ENCODE measurements at places on chromosomes 3 and 15. TPM values are rescaled to one million over a fixed set of nuclear protein-coding genes. Genes with fewer than 3 reads are reported as not detected.

The IL20RB gene
- total RNA-seq: 0.86 TPM

The GUCA1C gene
- not detected for total RNA-seq

The MUC13 gene
- 0.16 TPM for total RNA-seq

DNA sequence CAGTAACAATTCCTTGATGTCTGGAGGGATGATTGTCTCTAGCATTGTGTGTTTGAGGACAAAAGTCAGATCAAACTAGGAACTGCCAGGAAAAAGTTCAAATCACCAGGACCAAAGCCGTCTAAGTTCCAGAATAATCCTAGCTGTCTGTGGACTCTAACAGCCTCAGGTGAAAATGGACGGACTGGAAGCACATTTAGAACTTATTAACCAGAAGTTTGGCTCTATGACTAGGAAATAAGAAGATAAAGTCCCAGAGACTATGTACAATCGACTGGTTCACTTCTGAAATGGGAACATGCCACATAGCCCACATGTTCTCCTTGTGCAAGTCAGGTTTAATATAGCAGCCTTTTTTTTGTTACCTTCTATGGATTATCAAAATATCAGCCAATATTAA lies 50.6 kb upstream of the SGO1 start:
- H3K27ac ChIP-seq: no peak overlapping the region
- H3K4me3 ChIP-seq: no peak overlapping the region
- no peak for DNase-seq
- no peaks in the 10 kb centered on the region for H3K4me1 ChIP-seq

DNA sequence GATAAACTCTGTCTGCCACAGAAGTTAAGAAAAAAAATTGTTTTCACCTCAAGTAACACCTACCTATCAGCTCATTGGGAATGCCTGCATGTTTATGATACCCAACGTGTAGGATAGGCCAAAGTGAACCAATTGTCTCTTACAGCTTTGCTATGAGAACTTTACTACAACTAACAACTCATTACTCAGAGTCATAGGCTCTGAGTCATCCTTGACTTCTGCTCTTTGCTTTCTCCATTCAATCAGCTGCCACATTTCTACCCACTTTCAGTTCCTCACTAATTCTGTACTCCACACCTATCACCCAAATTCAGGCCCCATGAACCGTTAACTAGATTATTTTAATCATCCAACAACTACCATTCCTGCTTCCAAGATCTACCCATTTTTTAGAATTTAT lies 843.9 kb downstream of the TUSC7 start:
- H3K27me3 ChIP-seq: no peaks in the 10 kb centered on the region
- peaks cover 14% of the 10 kb centered on the region for H3K4me1 ChIP-seq
- no peak overlapping the region for H3K27ac ChIP-seq
- no peak overlapping the region for H3K4me3 ChIP-seq

- DNase-seq: no peak
- H3K4me3 ChIP-seq: no peak overlapping the region
- no peak overlapping the region for H3K27ac ChIP-seq
Observed at GRCh38 chr15:29433507-29434248, 164.1 kb upstream of the NSMCE3 start.

GRCh38 chr3:123244128-123244527 lies 42.4 kb downstream of the SEC22A start:
- no peak for DNase-seq
- no peaks in the 10 kb centered on the region for H3K27me3 ChIP-seq
- H3K36me3 ChIP-seq: peaks cover 45% of the 10 kb centered on the region
- no peak overlapping the region for H3K4me3 ChIP-seq
- H3K4me1 ChIP-seq: peaks cover 3% of the 10 kb centered on the region

- DNase-seq: no peak
- H3K27me3 ChIP-seq: no peaks in the 10 kb centered on the region
- H3K36me3 ChIP-seq: peaks cover 3% of the 10 kb centered on the region
Observed at GRCh38 chr3:4823986-4824925, 155.0 kb upstream of the BHLHE40 start.

GRCh38 chr3:10556312-10556711 lies 50.9 kb upstream of the ATP2B2 start:
- no peaks in the 10 kb centered on the region for H3K36me3 ChIP-seq
- no peak for DNase-seq
- H3K4me3 ChIP-seq: no peak overlapping the region
- no peaks in the 10 kb centered on the region for H3K4me1 ChIP-seq

DNA sequence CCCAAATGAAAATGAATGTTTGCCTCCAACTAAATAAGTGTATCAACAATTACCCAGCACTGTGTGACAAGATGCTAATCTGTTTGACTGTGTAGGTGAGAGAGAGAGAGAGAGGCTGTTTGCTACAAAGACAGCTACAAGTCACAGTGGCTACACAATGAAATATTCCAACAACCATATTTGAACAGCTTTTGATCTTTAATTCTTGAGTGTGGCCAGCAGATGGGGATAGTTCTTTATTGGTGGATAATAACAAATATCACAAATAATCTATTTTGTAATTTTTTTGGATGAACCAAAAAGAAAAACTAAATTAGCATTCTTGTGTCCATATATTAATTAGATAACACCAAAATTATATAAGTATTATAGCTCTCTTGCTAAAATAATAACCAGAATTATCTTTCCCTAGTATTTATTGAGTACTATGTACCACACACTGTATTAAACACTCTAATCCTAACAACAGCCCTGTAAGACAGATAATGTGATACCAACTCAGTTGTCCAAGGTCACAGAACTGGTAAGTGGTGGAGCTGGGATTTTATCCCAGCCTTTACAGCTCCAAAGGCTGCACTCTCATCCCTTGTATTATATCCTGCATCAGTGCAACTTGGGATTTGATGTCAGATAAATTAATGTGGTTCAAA lies 61.9 kb upstream of the C3orf80 start:
- H3K27me3 ChIP-seq: no peaks in the 10 kb centered on the region
- peaks cover 4% of the 10 kb centered on the region for H3K4me1 ChIP-seq
- no peak overlapping the region for H3K27ac ChIP-seq
- no peak overlapping the region for H3K4me3 ChIP-seq
- no peak for DNase-seq

The CDHR4 gene
- not detected for total RNA-seq

The PPM1M gene
- total RNA-seq: 11.8 TPM

The SYNPR gene
- total RNA-seq: 3.7 TPM

GRCh38 chr3:133871368-133872090 lies 24.2 kb downstream of the RAB6B start:
- H3K27me3 ChIP-seq: peaks cover 4% of the 10 kb centered on the region
- no peak overlapping the region for H3K4me3 ChIP-seq
- H3K36me3 ChIP-seq: no peaks in the 10 kb centered on the region
- DNase-seq: no peak

- no peak overlapping the region for H3K27ac ChIP-seq
- H3K4me1 ChIP-seq: peaks cover 21% of the 10 kb centered on the region
- H3K36me3 ChIP-seq: no peaks in the 10 kb centered on the region
- DNase-seq: no peak
Observed at GRCh38 chr3:69819282-69819681, 80.0 kb downstream of the MITF start.

DNA sequence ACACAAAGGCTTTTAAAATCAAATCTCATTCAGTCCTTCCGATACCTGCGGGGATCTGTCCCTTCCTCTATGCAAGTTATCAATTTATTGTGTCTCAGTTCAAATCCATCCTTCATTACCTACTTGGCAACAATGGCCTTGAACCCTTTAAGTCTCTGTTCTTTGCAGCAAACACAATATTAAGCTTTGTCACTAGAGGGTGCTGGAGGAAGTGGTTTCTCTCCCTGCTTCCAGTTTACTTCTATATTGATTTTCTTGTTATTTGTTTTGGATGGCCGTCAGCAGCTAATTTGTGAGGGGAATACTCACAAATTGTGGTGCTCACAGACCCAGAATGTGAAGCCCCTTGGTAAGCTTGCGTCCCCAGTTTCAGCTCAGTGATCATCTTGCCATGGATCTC lies 278.3 kb downstream of the FGF12 start:
- H3K4me3 ChIP-seq: no peak overlapping the region
- no peak overlapping the region for H3K27ac ChIP-seq
- no peaks in the 10 kb centered on the region for H3K36me3 ChIP-seq
- peaks cover 20% of the 10 kb centered on the region for H3K4me1 ChIP-seq
- H3K27me3 ChIP-seq: peaks cover 47% of the 10 kb centered on the region

- H3K27ac ChIP-seq: peak overlapping the region; percentile 1
- H3K4me3 ChIP-seq: no peak overlapping the region
- DNase-seq: no peak
- peaks cover 7% of the 10 kb centered on the region for H3K4me1 ChIP-seq
Observed at GRCh38 chr15:73608941-73609340, 24.2 kb downstream of the NPTN start.

DNA sequence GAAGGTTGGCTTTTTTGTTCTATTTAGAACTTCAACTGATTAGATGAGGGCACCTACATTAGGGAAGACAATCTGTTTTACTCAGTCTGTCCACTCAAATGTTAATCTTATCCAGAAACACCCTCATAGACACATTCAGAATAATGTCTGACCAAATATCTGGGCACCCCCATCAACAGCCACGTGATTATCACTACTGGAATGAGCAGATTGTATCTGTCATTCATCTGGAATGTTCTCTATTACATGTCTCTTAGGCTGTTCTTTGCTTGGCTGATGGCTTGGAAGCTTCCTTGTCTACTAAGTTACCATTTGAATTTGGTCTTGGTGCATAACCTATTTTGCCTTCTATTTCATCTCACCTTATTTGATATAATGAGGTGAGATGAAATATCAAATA lies 15.7 kb upstream of the LRRC58 start:
- no peak overlapping the region for H3K27ac ChIP-seq
- no peaks in the 10 kb centered on the region for H3K36me3 ChIP-seq
- H3K27me3 ChIP-seq: peaks cover 15% of the 10 kb centered on the region

DNA sequence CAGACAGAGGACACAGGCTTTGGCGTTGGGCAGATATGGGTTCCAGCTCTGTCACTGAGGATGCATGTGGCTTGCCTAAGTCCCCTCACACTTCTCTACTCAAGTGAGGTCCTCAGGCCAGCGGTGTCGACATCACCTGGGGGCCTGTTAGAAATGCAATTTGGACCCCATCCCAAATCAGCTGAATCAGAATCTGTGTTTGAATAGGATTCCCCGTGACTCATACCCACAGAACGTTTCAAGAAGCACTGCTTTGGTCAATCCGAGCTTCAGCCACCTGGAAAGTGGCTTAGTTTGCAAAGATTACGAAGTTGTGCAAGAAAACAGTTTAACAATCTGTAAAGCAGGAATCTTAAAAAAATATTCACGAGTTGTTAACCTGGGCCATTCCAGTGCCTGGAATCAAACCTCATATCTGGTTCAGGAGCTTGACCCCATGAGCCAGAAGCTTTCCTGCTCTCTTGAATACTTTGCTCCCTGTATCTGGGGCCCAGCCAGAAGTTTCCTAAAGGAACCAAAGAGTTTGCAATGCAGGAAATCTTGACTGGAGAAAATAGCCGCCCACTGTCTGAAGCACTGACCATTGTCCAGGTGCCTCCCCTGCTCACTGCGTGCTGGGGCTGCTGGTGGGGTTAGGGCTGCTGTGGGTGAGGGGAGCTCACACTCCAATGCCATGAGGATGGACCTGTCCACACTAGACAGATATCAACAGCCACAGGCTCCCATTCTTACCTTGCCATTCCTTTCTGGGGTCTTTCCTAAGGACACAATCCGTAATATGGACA lies 208.5 kb upstream of the LINGO1 start:
- no peaks in the 10 kb centered on the region for H3K36me3 ChIP-seq
- no peak overlapping the region for H3K27ac ChIP-seq
- H3K27me3 ChIP-seq: peaks cover 15% of the 10 kb centered on the region
- H3K4me3 ChIP-seq: no peak overlapping the region
- peaks cover 5% of the 10 kb centered on the region for H3K4me1 ChIP-seq

The TRH gene
- total RNA-seq: 0.13 TPM

The ALS2CL gene
- 7.1 TPM for total RNA-seq

- H3K27me3 ChIP-seq: no peaks in the 10 kb centered on the region
- no peak overlapping the region for H3K27ac ChIP-seq
- peaks cover 48% of the 10 kb centered on the region for H3K36me3 ChIP-seq
- H3K4me3 ChIP-seq: no peak overlapping the region
- peaks cover 15% of the 10 kb centered on the region for H3K4me1 ChIP-seq
Observed at GRCh38 chr3:168815946-168816345, 720.2 kb upstream of the GOLIM4 start.

The GOLGA8G gene
- not detected for total RNA-seq

- no peak overlapping the region for H3K4me3 ChIP-seq
- peaks cover 1% of the 10 kb centered on the region for H3K36me3 ChIP-seq
- DNase-seq: no peak
- H3K4me1 ChIP-seq: peaks cover 9% of the 10 kb centered on the region
- H3K27ac ChIP-seq: no peak overlapping the region
Observed at GRCh38 chr3:120678984-120679383, 3.1 kb downstream of the HGD start.

The FGF12 gene
- total RNA-seq: 0.97 TPM

The XCR1 gene
- total RNA-seq: not detected

The CFAP44 gene
- 11.5 TPM for total RNA-seq

The SETD2 gene
- 73.1 TPM for total RNA-seq

The RASSF1 gene
- total RNA-seq: 14.3 TPM

The SLCO2A1 gene
- total RNA-seq: 25.5 TPM

- DNase-seq: no peak
- H3K4me1 ChIP-seq: peaks cover 39% of the 10 kb centered on the region
- no peak overlapping the region for H3K27ac ChIP-seq
- peak overlapping the region; percentile 66 for H3K4me3 ChIP-seq
- peaks cover 79% of the 10 kb centered on the region for H3K27me3 ChIP-seq
Observed at GRCh38 chr15:40930430-40931299, 1.5 kb downstream of the DLL4 start.
